ENCODE measurements at places on chromosomes 13 and 19. TPM values are rescaled to one million over a fixed set of nuclear protein-coding genes. Genes with fewer than 3 reads are reported as not detected.

Gene ADGRE3
- total RNA-seq = not detected

Gene CYTH2
- total RNA-seq = 30.3 TPM

DNA sequence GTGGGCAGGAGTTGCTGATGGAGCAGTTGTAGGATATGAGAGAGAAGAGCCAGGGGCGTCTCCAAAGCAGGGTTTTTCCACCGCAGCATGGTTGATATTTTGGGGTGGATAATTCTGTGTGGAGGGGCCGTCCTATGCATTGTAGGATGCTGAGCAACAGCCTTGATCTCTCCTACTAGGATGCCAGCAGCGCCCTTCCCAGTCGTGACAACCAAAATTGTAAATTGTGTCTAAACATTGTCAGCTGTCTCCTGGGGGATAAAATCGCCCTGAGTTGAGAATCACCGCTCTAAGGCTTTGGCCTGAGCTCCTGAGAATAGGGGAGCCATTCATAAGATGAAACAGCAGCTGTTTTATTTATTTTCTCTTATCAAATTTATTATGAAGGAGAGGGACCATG is 4.2 kb downstream of the CACNG8 start:
- no peak overlapping the region for H3K27ac ChIP-seq
- no peaks in the 10 kb centered on the region for H3K36me3 ChIP-seq
- DNase-seq = no peak

DNA sequence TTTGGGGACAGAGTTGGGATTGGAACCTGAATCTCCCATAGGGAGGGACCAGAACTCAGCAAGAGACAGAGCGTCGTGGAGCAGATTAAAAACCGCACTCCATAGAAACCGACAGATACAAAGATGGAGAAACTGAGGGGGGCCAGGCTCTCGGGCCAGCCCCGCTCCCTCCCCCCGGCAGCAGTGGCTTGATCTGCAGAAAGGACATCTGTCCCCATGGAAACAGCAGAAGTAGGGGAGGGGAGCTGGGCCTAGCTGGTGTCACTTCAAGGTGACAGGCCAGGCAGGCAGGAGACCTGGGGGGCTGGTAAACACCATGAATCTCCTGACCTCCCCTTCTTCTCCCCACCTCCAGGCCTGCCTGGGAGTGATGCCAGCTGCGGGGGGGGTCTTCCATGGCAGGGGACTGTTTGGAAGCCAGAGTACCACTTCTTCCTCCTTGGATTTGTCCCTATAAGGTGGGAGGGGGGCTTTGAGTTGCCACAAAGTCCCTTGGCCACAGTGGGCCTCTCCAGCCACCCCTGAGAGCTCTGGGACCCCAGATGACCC is 10.9 kb downstream of the TMIGD2 start:
- H3K27ac ChIP-seq = no peak overlapping the region
- H3K27me3 ChIP-seq = peaks cover 13% of the 10 kb centered on the region
- no peaks in the 10 kb centered on the region for H3K36me3 ChIP-seq
- no peak overlapping the region for H3K4me3 ChIP-seq
- no peak for DNase-seq
- H3K4me1 ChIP-seq = no peaks in the 10 kb centered on the region

Gene IGLON5
- not detected for total RNA-seq

DNA sequence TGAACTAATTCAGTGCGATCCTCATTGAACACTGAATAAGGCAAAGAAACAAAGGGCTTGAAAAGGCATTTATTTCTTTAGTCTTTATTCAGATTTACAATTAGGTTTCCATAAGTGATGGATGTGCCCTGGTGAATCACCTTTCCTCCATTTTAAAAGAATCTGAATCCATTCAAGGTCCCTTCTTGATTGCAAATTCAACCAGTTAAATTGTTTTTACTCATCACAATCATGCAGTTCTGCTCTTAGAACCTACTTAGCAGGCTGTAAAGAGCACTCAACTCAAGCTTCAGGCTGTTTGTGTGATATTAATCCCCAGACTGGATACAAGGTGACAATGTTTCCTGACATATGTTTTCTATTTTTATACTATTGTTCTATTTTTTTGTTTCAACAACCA is 321.0 kb downstream of the TBC1D4 start:
- no peaks in the 10 kb centered on the region for H3K36me3 ChIP-seq
- no peaks in the 10 kb centered on the region for H3K27me3 ChIP-seq
- no peaks in the 10 kb centered on the region for H3K4me1 ChIP-seq
- no peak overlapping the region for H3K27ac ChIP-seq
- H3K4me3 ChIP-seq = no peak overlapping the region
- no peak for DNase-seq

DNA sequence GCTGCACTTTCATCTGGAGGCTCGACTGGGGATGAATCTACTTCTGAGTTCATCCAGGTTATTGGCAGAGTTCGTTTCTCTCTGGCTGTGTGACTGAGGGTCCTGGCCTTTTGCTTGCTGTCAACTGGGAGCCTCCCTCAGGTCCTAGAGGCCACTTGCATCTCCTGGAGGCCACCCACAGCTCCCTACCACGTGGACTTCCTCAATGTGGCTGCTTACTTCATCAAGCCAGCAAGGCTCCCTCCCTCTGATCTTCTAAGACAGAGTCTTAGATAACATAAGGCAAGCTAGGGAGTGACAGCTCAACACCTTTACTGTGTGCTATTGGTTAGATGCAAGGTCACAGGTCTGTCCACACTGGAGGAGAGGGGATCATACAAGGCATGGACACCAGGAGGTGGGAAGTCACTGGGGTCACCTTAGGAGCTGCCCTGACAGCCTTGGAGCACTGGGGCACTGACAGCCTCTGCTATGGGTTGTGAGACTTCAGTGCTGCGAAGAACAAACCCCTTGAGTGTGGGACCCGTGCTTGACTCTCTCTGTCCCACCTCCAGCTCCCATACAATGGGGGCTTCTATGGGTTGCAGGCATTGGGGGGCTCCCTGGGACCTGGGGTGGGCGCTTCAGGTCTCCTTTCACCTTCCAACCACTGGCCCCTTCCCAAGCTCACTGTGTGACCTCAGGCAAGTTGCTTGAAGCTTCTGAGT is 5.3 kb downstream of the FAM187B start:
- no peak overlapping the region for H3K27ac ChIP-seq
- H3K4me1 ChIP-seq = peaks cover 8% of the 10 kb centered on the region
- no peak for DNase-seq

- DNase-seq = no peak
- H3K27me3 ChIP-seq = no peaks in the 10 kb centered on the region
- H3K27ac ChIP-seq = peak overlapping the region; percentile 43
- H3K4me1 ChIP-seq = peaks cover 26% of the 10 kb centered on the region
- H3K36me3 ChIP-seq = no peaks in the 10 kb centered on the region
- no peak overlapping the region for H3K4me3 ChIP-seq
These were observed 50.5 kb downstream of the STARD13 start for GRCh38 chr13:33235078-33235477.

Gene JOSD2
- 18.7 TPM for total RNA-seq

DNA sequence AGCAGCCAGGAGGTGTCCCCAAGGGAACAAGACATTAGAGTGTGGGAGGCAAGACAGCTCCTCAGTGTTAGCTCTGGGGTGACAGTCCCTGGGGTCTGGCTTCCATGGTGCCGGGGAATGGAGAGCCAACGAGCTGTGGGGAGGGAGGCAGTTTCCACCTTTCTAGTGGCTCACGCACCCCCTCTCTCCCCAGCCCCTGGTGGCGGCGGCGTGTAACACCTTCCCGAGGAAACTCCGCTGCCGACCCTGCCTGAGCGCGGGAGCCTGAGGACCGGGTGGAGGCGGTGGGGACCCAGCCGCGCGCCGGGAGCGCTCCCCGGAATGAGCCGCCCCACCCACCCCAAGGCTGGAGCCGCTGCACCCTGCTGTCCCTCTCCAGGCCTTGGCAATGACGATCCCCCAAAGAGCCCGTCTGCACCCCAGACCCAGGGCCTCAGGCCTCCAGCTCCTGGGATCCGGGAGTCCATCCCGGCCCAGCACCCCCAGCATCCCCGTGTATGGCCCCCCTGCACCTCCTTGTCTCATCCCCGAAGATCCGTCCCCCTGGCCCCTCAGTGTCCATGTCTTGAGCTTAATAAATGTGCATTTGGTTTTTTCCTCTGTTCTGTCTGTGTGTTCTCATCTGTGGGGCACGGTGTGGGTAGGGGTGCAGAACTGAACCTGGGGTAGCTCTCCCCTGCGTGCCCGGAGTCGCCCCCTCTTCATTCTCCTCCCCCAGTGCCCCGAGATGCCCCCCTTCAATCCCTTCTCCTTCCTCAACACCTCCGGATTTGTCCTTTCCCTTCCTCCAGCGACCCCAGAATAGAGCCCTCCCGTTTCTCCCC is 622 bp upstream of the FXYD5 start:
- H3K27ac ChIP-seq = peak overlapping the region; percentile 91
- H3K4me1 ChIP-seq = peaks cover 21% of the 10 kb centered on the region
- DNase-seq = peak; percentile 48
- peaks cover 12% of the 10 kb centered on the region for H3K36me3 ChIP-seq
- H3K27me3 ChIP-seq = peaks cover 4% of the 10 kb centered on the region
- H3K4me3 ChIP-seq = peak overlapping the region; percentile 71

DNA sequence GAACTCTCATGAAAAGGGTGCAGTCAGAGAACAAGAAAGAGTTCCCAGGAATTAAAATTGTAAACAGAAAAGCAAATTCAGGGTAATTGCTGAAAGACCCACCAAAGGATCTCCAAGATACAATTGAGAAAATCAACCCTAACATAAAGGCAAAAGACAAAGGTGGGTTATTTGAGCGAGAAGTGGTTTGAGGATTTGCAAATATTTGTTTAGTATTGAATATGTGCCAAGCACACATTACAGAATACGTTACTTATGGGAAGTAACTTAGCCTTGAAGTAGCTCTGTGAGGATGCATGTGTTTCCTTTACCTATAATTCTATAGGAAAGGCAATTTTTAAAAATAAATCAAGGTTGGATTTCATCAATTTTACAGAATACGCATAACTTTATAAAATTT is 10.0 kb upstream of the CEACAM21 start:
- no peak overlapping the region for H3K4me3 ChIP-seq
- peaks cover 13% of the 10 kb centered on the region for H3K4me1 ChIP-seq
- DNase-seq = no peak
- no peak overlapping the region for H3K27ac ChIP-seq

DNA sequence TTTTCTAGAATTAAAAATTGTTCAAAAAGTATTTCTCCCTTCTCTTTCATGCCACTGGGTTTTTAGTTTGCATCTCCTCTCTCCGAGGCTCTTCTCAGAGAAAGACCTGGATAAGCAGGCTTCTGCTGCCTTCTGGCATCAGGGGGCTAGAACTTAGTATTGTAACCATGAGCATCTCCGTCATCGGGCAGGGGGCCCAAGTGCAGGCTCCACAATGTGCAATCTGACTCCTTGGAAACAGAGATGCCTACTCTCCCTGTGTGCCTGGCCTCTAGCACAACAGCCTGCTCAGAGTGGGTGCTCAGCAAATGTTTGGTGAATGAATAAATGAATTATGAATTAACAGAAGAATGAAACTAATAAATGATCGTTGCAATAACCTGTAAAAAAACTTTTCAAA is 45.6 kb upstream of the MTIF3 start:
- no peak overlapping the region for H3K27ac ChIP-seq
- H3K4me3 ChIP-seq = no peak overlapping the region
- no peaks in the 10 kb centered on the region for H3K27me3 ChIP-seq
- H3K36me3 ChIP-seq = no peaks in the 10 kb centered on the region

All from heart left ventricle (tissue), 16 donors.